ENCODE measurements at places on chromosomes 1 and 21. TPM values are rescaled to one million over a fixed set of nuclear protein-coding genes. Genes with fewer than 3 reads are reported as not detected.

DNA sequence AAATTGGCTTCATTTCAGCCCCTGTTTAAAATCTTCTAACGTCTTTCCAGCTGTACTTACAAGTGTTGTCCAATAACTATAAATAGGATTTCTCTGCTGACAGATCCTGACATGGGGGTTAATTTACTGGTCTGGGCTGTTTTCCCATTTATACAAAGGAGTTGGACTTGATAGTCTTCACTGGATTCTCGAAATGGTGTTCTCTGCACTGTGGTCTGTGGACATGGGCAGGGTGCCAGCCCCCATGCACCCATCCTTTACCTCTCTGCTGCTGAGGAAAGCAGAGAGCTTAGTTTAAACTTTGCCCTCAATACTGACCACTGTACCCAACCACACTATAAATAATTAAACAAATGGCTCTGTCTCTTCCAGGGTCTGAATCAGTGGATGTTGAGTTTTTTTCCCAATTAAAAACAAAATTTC is 5.2 kb downstream of the DIO1 start:
- H3K27ac ChIP-seq = no peak overlapping the region
- H3K4me3 ChIP-seq = no peak overlapping the region
- H3K36me3 ChIP-seq = peaks cover 2% of the 10 kb centered on the region
- DNase-seq = no peak

ARHGEF16 gene
- not detected for total RNA-seq

DNA sequence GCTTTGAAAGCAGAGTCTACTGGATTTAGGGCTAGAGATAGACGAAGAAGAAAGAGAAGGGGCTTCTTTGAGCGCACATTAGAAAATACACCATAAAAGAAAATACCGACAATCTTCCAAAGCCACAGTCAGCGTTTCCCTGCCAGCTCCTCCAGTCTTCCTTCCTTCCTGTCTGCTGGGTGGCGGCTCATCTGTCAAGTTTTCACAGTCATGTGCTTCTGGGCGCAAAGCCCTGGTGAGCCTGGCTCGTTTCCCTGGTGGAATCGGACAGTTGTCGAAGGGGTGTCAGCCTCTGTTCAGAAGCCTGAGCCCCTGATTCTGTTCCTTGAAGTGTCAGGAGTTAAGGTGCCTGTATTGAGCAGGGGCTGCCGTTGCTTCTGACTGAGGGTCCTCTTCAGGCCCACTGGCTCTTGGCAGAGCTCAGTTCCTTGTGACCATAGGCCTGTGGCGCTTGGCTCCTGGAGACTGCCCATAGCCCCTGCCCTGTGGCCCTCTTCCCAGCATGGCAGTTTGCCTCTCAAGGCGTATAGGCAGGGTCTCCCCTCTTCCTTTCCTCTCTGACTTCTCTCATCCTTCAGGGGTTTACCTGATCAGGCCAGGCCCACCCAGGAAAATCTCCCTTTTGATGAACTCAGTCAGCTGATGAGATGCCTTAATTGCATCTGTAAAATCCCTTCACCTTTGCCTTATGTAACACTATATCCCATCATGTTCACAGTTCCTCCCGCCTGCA is 58.6 kb downstream of the ADARB1 start:
- H3K36me3 ChIP-seq = peaks cover 2% of the 10 kb centered on the region
- H3K4me1 ChIP-seq = peaks cover 7% of the 10 kb centered on the region
- no peak for DNase-seq

DNA sequence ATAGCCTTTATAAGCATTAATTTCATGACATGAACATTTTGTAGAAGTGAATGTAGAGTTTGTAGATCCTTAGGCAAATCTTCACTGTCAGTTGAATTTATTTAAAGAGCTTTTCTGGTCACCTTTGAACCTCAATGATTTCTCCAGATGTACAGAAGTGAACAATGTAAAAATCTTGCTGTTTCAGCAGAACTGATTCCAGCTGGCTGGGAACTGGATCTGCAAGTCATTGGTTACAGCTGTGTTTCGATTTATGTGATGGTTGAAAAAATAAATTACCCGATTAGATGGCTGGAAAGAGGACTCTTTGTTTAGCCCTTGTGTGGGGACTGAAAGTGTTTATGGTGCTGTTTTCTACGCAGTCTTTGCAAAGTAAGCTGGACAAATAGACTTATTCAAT is 849.8 kb downstream of the USP25 start:
- H3K36me3 ChIP-seq = no peaks in the 10 kb centered on the region
- H3K27me3 ChIP-seq = no peaks in the 10 kb centered on the region
- H3K4me1 ChIP-seq = no peaks in the 10 kb centered on the region
- no peak overlapping the region for H3K4me3 ChIP-seq
- no peak for DNase-seq

GRCh38 chr1:12408662-12409061 is 178.8 kb downstream of the VPS13D start:
- no peaks in the 10 kb centered on the region for H3K27me3 ChIP-seq
- peaks cover 26% of the 10 kb centered on the region for H3K4me1 ChIP-seq
- no peak for DNase-seq
- H3K27ac ChIP-seq = no peak overlapping the region

- no peak overlapping the region for H3K27ac ChIP-seq
- peaks cover 16% of the 10 kb centered on the region for H3K27me3 ChIP-seq
Measured at GRCh38 chr1:114660238-114660637, 9.6 kb downstream of the DENND2C start.

- no peaks in the 10 kb centered on the region for H3K36me3 ChIP-seq
- H3K27ac ChIP-seq = no peak overlapping the region
- no peak for DNase-seq
Measured at GRCh38 chr21:28336314-28336713, 656.4 kb downstream of the LTN1 start.

NTMT2 gene
- not detected for total RNA-seq

C1orf74 gene
- total RNA-seq = 3.2 TPM

- peaks cover 21% of the 10 kb centered on the region for H3K27me3 ChIP-seq
- no peak for DNase-seq
- peaks cover 4% of the 10 kb centered on the region for H3K36me3 ChIP-seq
- no peak within 1 kb of the TSS for H3K27ac ChIP-seq
- H3K4me1 ChIP-seq = peaks cover 5% of the 10 kb centered on the region
Measured at GRCh38 chr21:44666401-44667320, at the start of gene KRTAP12-2. TSS of gene KRTAP12-2 (minus strand) at chr21:44666927. CDS start at chr21:44666886, 41 bp downstream.

DNA sequence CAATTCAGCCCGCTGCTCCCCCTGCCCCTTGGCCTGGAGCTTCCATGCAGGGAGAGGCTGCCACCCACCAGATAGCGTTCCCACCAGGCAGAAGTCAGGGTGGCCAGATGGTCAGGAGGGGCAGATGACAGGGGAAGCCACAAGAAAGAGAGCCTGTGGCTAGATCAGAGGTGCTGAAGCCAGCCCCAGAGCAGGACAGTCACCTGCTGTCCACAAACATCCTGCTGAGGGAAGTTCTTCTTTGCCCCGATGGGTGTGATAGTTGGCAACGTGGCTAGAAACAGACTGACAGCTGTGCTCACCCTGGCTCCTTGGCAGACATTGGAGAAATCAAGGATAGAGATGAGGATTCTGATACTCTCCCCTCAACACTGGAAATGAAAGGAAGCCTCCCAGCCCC is 27.2 kb upstream of the SRP9 start:
- H3K4me1 ChIP-seq = peaks cover 4% of the 10 kb centered on the region
- H3K27me3 ChIP-seq = peaks cover 5% of the 10 kb centered on the region
- H3K4me3 ChIP-seq = no peak overlapping the region

DNA sequence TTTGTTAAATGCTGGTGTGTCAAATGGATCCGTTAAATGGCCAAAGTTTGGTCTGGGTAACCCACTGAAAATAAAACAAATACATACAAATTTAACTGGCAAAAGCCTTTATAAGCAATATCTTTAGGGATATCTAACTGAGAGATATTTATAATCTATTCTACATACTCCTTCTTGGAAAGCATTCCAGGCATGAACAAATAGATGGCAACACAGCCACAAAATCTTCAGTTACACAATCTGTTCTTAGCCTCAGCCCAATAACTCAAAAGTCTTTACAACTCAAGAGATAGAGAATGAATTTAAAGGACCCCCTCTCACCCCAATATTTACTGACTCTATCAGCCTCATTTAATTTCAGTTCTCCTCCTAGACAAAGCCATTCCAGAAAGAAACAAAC is 58.7 kb downstream of the NRDC start:
- no peak overlapping the region for H3K27ac ChIP-seq
- no peak overlapping the region for H3K4me3 ChIP-seq
- H3K4me1 ChIP-seq = no peaks in the 10 kb centered on the region
- no peak for DNase-seq
- peaks cover 40% of the 10 kb centered on the region for H3K36me3 ChIP-seq

TOR1AIP1 gene
- total RNA-seq = 80.5 TPM

DNA sequence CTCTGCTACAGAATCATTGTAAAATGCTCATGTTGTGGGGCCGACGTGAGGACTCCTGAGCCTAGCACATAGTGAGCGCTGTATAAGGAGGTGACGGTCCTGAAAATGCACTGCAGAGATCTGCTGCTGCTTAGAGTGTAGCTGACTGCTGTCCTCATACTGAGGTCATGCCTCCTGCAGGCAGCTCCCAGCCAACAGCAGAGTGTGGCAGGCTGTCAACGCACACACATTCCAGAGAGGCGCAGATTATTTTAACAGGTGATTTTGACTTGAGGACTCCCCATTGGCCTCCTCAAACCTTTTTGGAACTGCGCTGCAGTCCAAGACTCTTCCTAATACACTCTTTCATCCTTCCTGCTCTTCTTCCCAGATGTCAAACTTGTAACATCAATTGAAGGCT is 119.8 kb upstream of the KCNJ6 start:
- no peaks in the 10 kb centered on the region for H3K36me3 ChIP-seq
- H3K4me1 ChIP-seq = no peaks in the 10 kb centered on the region
- H3K27ac ChIP-seq = no peak overlapping the region

GRCh38 chr1:66282891-66283621 is 250.9 kb upstream of the SGIP1 start:
- DNase-seq = no peak
- no peaks in the 10 kb centered on the region for H3K27me3 ChIP-seq
- peaks cover 2% of the 10 kb centered on the region for H3K36me3 ChIP-seq

DNA sequence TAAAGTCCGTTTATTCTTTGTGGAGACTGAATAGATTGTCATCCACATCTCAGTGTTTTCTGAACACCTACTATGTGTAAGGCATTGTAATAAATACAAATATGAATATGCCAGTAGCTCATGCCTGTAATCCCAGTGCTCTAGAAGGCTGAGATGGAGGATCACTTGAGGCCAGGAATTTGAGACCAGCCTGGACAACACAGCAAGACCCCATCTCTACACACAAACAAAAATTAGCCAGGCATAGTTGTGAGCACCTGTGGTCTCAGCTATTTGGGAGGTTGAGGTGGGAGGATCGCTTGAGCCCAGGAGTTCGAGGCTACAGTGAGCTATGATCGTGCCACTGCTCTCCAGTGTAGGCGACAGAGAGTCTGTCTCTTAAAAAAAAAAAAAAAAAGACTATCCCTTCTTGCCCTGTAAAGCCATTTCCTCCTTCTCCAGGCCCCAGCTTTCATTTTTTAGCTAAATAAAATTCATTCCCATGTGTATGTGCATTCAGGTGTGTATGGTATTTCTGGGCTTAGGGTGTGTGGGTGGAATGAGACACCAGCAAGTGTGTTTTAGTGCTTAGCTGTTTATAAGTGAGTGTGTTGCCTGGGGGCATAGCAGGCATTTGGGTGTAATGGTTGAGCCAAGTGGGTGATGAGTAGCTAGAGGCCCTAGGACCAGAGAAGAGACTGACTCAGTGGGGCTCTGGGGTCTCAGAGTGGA is 7.8 kb downstream of the CELSR2 start:
- H3K4me3 ChIP-seq = no peak overlapping the region
- H3K4me1 ChIP-seq = no peaks in the 10 kb centered on the region
- no peaks in the 10 kb centered on the region for H3K36me3 ChIP-seq
- H3K27ac ChIP-seq = no peak overlapping the region

MROH7 gene
- not detected for total RNA-seq

MAEL gene
- not detected for total RNA-seq

- peaks cover 59% of the 10 kb centered on the region for H3K27me3 ChIP-seq
- peaks cover 1% of the 10 kb centered on the region for H3K36me3 ChIP-seq
- DNase-seq = peak; percentile 17
- no peak overlapping the region for H3K27ac ChIP-seq
- peaks cover 7% of the 10 kb centered on the region for H3K4me1 ChIP-seq
- H3K4me3 ChIP-seq = no peak overlapping the region
Measured at GRCh38 chr1:34924759-34925555, 4.5 kb downstream of the DLGAP3 start.

RAP1A gene
- 348 TPM for total RNA-seq

RIT1 gene
- 22.3 TPM for total RNA-seq

FCRL2 gene
- total RNA-seq = not detected

- H3K4me1 ChIP-seq = no peaks in the 10 kb centered on the region
- H3K27me3 ChIP-seq = no peaks in the 10 kb centered on the region
- no peak for DNase-seq
Measured at GRCh38 chr1:88330201-88330600, 353.9 kb upstream of the PKN2 start.

GRCh38 chr1:204651843-204652421 is 33.6 kb downstream of the LRRN2 start:
- peaks cover 6% of the 10 kb centered on the region for H3K4me1 ChIP-seq
- H3K27ac ChIP-seq = no peak overlapping the region
- no peak overlapping the region for H3K4me3 ChIP-seq
- H3K27me3 ChIP-seq = peaks cover 11% of the 10 kb centered on the region
- no peak for DNase-seq
- no peaks in the 10 kb centered on the region for H3K36me3 ChIP-seq

- H3K27me3 ChIP-seq = peaks cover 2% of the 10 kb centered on the region
- H3K27ac ChIP-seq = no peak overlapping the region
- H3K4me1 ChIP-seq = no peaks in the 10 kb centered on the region
- no peak overlapping the region for H3K4me3 ChIP-seq
- no peak for DNase-seq
Measured at GRCh38 chr1:178039891-178040290, 54.0 kb upstream of the RASAL2 start.

PUSL1 gene
- 34.6 TPM for total RNA-seq

- H3K36me3 ChIP-seq = no peaks in the 10 kb centered on the region
- DNase-seq = no peak
- peaks cover 9% of the 10 kb centered on the region for H3K27me3 ChIP-seq
Measured at GRCh38 chr1:209354840-209355165, 228.7 kb upstream of the CAMK1G start.

DNA sequence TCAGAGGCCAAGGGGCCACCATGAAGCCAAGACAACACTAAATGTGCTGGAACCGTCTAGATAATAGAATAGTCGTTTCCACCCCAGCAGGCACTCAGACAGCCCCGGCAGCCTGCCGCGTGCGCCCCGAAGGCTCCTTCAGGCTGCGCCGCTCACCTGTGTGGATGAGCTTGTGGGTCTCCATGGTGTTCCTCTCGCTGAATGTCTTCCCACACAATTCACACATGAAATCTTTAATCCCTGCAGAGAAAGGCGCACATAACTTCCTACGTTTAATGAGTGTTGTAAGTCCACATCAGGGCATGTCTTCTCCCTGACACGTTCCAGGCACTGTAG is 43.7 kb upstream of the RIPK4 start:
- no peak for DNase-seq
- H3K4me3 ChIP-seq = no peak overlapping the region
- peaks cover 27% of the 10 kb centered on the region for H3K36me3 ChIP-seq
- H3K4me1 ChIP-seq = no peaks in the 10 kb centered on the region

DNA sequence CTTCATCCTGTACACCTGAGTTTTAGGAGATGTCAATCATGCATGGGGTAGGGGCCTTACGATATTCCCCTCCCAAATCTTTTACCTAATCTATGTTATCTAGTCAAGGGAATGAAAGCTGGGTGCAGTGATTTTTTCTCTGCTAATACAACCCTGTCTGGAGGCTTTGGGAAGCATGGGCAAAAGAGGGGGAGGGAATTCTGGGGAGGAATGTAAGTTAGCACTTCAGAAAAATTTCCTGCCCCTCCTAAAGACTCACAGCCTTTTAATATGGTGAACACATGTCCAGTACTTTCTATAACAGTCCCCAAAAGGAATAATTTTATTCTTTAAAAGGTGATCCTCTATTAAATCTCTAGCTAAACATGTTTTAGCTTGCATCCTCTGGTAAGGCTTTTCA is 25.6 kb upstream of the PRELP start:
- H3K4me1 ChIP-seq = no peaks in the 10 kb centered on the region
- no peak overlapping the region for H3K27ac ChIP-seq
- no peak for DNase-seq
- H3K27me3 ChIP-seq = peaks cover 23% of the 10 kb centered on the region
